Left kidney (tissue), 8 donors: ENCODE measurements at places on chromosomes 5 and 9. TPM values are rescaled to one million over a fixed set of nuclear protein-coding genes. Genes with fewer than 3 reads are reported as not detected.

PCDHB9 gene
- 4.3 TPM for polyA plus RNA-seq

ENTPD2 gene
- 4.7 TPM for polyA plus RNA-seq

TNIP1 gene
- polyA plus RNA-seq, result 61.6 TPM

ROPN1L gene
- 0.95 TPM for polyA plus RNA-seq

PLPP1 gene
- 78.4 TPM for polyA plus RNA-seq

NUDCD2 gene
- 54.0 TPM for polyA plus RNA-seq

PFN3 gene
- polyA plus RNA-seq, result 2.0 TPM

PCDHGA7 gene
- 2.2 TPM for polyA plus RNA-seq

PCDHB12 gene
- 4.6 TPM for polyA plus RNA-seq

MAP3K1 gene
- 103 TPM for polyA plus RNA-seq

CNTNAP3B gene
- 17.5 TPM for polyA plus RNA-seq

PCDHA1 gene
- not detected for polyA plus RNA-seq

ADGRV1 gene
- polyA plus RNA-seq, result 12.5 TPM

JAKMIP2 gene
- 6.6 TPM for polyA plus RNA-seq

SH3GL2 gene
- 5.3 TPM for polyA plus RNA-seq

FCN2 gene
- 0.48 TPM for polyA plus RNA-seq

CSF1R gene
- polyA plus RNA-seq, result 11.8 TPM

RUSC2 gene
- polyA plus RNA-seq, result 15.0 TPM

IFNA2 gene
- polyA plus RNA-seq, result not detected

HRH2 gene
- 2.6 TPM for polyA plus RNA-seq

PCDHB5 gene
- 7.5 TPM for polyA plus RNA-seq

RFX3 gene
- polyA plus RNA-seq, result 22.8 TPM

ZDHHC11 gene
- polyA plus RNA-seq, result 14.7 TPM

NOTCH1 gene
- polyA plus RNA-seq, result 26.4 TPM

ZNF483 gene
- polyA plus RNA-seq, result 3.9 TPM

OCLN gene
- 49.7 TPM for polyA plus RNA-seq

WDR38 gene
- 0.22 TPM for polyA plus RNA-seq

TERT gene
- 0.33 TPM for polyA plus RNA-seq

ANKRD55 gene
- polyA plus RNA-seq, result 1.1 TPM

RBM22 gene
- polyA plus RNA-seq, result 86.4 TPM

MEGF10 gene
- polyA plus RNA-seq, result 1.1 TPM

CLIC3 gene
- polyA plus RNA-seq, result not detected

FOXI1 gene
- polyA plus RNA-seq, result 4.8 TPM

FBXO38 gene
- polyA plus RNA-seq, result 54.6 TPM

CDKN2B gene
- polyA plus RNA-seq, result 0.18 TPM

TGFBI gene
- polyA plus RNA-seq, result 204 TPM

SPATA6L gene
- polyA plus RNA-seq, result 5.3 TPM

HTR4 gene
- polyA plus RNA-seq, result not detected

TRPM3 gene
- polyA plus RNA-seq, result 15.4 TPM

PCDHGA4 gene
- polyA plus RNA-seq, result 2.6 TPM

CDX1 gene
- 0.45 TPM for polyA plus RNA-seq

NUTM2G gene
- polyA plus RNA-seq, result 1.1 TPM

GFRA3 gene
- polyA plus RNA-seq, result 3.2 TPM

CD74 gene
- polyA plus RNA-seq, result 230 TPM

VCAN gene
- polyA plus RNA-seq, result 398 TPM

TSSK1B gene
- 0.12 TPM for polyA plus RNA-seq

SYK gene
- 26.2 TPM for polyA plus RNA-seq

ZFP37 gene
- polyA plus RNA-seq, result 13.8 TPM

HTR1A gene
- not detected for polyA plus RNA-seq

BAAT gene
- 0.47 TPM for polyA plus RNA-seq

PCDHB14 gene
- 11.3 TPM for polyA plus RNA-seq

EQTN gene
- polyA plus RNA-seq, result 0.43 TPM
